ENCODE measurements at places on chromosomes 4 and X.

DNA sequence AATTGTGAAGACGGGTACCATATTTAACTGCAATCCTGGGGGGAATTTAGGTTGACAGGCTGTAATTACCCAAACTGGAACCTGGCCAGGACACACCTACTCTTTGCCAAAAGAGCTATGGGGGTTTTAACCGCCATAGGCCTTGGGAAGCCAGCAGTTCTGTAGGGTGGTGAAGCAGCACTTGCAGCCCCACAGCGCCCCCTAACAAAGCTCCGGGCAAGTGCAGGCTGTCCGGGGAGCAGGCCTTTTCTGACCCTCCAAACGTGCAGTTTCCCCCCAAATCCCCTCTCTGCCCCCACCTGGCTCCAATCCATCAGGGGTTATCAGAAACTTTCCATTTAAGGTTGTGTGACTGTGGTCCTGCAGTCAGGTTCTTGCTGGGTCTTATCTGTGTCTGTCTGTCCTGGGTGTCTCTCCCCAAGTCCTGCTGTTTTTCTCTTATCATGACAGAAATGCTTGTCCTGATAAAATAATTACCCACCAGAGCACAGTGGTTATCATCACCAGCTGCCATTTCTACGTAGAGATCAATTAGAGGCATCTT is 350.9 kb downstream of the MID1IP1 start:
- DNase-seq = no peak

DNA sequence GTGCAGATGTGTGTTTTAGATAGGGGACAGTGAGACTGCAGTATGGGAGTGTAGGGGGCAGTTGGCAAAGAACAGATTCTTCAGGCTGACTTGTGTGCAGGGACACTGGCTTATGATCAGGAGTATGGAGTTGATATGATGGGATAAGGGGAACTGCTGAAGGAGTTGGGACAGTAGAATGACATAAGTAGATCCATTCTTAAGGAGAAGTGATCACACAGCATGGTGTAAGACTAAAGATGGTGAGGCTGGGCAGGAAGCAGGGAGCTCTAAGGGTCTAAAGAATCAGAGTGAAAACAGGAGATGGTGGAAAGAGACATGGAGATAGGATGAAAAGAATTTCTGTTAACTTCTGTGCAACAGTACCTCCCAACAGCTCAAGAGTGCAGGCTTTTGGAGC is 70.7 kb downstream of the REELD1 start:
- DNase-seq = no peak

GRCh38 chr4:170089668-170090351 is at the start of gene AADAT:
AADAT (minus strand) TSS chr4:170089956; CDS start chr4:170089690, 266 bp downstream.
- peak; percentile 46 for DNase-seq

DNA sequence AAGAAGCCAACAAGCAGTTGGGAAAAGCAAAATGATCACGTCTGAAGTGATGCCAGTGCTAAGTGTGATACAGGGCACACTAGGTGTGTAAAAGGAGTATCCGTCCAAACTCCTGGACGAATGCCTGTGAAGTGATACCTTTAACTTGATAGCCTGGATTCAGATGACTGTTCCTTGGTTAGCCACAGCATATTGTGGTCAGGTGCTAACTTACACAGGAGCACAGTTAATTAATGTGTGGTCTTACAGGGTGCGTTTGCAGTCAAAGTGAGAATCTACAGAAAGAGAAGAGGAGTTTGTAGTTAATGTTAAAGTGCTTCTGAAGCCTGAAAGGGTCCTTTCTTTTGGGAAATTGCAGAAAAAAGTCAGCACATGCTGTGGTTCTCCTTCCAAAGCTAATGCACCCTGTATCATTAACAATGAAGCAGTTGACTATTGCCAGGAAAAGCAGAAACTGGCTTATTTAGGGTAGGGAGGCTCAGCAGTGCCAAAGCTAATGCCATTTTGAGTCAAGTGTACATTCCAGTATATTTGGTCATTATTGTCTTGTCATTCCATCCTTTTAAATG is 61.1 kb downstream of the DCLK2 start:
- no peak for DNase-seq

GRCh38 chr4:177356206-177356605 is 46.5 kb downstream of the NEIL3 start:
- no peak for DNase-seq

- DNase-seq = no peak
These were observed 7.4 kb upstream of the HNRNPD start for GRCh38 chr4:82381235-82381634.

DNA sequence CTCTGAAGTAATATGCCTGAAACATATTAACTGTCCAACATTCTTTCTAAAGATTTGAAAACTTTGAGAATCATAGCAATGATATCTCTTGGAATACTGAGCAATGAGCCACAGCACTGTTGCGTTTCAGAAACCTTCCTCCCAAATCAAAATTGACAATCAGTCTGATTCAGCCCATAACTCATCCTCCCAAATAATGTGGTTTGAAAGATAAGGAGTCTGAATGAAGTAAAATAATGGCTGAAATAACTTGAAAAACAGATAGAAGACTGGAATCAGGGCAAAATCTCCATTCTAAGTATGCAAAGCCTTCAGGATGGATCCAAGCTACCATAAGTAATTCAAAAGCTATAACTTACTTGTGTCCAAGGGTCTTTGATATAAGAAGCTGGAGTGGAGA is 98.6 kb upstream of the PLS3 start:
- DNase-seq = no peak

GRCh38 chr4:128601991-128602695 is 207.4 kb upstream of the JADE1 start:
- no peak for DNase-seq

DNA sequence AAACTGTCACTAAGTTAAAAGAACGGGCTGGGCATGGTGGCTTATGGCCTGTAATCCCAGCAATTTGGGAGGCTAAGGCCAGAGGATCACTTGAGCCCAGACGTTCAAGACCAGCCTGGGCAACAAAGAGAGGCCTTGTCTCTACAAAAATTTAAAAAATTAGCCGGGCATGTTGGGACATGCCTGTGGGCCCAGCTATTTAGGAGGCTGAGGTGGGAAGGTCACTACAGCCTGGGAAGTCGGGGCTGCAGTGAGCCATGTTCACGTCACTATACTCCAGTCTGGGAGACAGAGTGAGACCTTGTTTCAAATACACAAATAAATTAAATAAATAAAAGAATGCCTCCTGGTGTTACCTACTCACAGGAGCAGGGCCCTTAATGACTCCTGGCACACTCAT is 69.5 kb downstream of the APBB2 start:
- no peak for DNase-seq

GRCh38 chrX:95346856-95347255 is 1337.8 kb upstream of the DIAPH2 start:
- DNase-seq = no peak

DNA sequence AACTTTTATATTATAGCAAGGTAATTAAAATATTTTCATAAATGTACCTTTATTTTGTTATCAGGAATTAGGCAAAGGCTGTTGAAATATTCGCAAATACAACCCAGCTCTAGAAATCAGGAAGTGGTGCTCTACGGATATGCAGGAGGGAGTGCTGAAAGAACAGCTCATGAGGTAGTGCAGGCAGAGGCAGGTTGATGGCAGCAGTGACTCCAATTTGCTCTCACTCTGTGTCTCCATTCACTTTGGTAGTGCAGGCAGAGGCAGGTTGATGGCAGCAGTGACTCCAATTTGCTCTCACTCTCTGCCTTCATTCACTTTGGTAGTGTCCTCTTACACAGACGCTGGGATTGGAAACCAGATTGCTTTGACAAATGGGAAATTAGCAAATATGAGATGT is 277.9 kb downstream of the TRIML1 start:
- DNase-seq = peak; percentile 28

DNA sequence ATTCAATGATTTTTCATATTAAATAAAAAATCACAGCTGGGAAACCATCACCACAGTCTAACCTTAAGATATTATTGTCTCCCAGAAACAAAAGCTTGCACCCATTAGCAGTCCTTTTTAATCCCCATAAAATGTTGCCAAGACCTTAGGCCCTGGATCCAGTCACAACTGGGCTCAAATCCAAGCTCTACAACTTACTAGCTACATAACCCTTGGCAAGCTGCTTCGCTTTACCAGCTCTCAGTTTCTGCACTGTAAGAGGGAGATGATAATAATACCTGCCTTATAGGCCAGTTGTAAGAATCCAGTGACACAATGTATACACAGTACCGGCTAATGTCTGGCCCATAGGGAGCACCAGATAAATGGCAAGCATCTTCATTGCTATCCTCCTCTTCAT is 400.9 kb upstream of the FGF13 start:
- no peak for DNase-seq

GRCh38 chr4:144547678-144548298 is 98.2 kb upstream of the HHIP start:
- no peak for DNase-seq

DNA sequence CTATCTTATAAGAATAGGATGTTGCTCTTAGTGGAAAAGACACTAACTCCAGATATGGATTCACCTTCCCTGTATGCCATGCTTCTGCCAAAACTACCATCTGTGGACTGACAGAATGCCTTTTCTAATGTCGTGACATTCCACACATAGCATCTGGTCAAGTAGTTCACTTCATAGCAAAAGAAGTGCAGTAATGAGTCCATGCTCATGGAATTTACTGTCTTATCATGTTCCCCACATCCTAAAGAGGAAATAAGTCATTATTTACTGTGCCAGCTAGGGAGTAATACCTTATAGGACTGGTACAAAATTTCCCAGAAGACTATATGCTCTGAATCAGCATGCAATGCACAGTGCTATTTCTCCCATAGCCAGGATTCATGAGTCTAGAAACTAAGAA is 562.4 kb downstream of the TLL1 start:
- no peak for DNase-seq

DNA sequence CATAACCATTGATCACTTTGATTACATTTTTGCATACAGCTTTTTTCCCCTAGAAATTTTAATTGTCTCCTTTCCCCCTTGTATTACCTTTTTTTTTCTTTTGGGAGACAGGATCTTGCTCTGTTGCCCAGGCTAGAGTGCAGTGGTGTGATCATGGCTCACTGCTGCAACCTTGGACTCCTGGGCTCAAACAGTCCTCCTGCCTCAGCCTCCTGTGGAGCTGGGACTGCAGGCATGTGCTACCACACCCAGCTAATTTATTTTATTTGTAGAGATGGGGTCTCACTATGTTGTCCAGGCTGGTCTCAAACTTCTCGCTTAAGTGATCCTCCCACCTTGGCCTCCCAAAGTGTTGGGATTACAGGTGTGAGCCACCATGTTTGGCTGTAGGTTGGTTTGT is 47.0 kb downstream of the ZFX start:
- no peak for DNase-seq

- no peak for DNase-seq
These were observed 23.8 kb downstream of the CNOT6L start for GRCh38 chr4:77795326-77795725.

GRCh38 chr4:113294908-113295307 is 245.5 kb downstream of the ANK2 start:
- DNase-seq = no peak

GRCh38 chrX:105972690-105973386 is 65.7 kb downstream of the SERPINA7 start:
- DNase-seq = peak; percentile 50

Data from small intestine (tissue), 16 donors.